ENCODE measurements at places on chromosomes 7 and 10.

- DNase-seq, result peak; percentile 22
Observed at GRCh38 chr7:117061751-117062150, 108.5 kb downstream of the ST7 start.

DNA sequence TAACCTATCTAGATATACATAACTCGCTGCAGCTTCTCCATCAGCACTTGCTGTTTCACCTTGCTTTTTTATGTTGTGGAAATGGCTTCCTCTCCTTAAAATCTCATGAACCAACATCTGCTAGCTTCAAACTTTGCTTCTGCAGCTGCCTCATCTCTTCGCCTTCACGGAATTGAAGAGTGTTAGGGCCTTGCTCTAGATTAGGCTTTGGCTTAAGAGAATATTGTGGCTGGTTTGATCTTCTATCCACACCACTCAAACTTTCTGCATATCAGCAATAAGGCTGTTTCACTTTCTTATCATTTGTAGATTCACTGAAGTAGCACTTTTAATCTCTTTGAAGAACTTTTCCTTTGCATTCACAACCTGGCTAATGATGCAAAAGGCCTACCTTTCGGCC is 49.2 kb upstream of the AGR3 start:
- no peak for DNase-seq

DNA sequence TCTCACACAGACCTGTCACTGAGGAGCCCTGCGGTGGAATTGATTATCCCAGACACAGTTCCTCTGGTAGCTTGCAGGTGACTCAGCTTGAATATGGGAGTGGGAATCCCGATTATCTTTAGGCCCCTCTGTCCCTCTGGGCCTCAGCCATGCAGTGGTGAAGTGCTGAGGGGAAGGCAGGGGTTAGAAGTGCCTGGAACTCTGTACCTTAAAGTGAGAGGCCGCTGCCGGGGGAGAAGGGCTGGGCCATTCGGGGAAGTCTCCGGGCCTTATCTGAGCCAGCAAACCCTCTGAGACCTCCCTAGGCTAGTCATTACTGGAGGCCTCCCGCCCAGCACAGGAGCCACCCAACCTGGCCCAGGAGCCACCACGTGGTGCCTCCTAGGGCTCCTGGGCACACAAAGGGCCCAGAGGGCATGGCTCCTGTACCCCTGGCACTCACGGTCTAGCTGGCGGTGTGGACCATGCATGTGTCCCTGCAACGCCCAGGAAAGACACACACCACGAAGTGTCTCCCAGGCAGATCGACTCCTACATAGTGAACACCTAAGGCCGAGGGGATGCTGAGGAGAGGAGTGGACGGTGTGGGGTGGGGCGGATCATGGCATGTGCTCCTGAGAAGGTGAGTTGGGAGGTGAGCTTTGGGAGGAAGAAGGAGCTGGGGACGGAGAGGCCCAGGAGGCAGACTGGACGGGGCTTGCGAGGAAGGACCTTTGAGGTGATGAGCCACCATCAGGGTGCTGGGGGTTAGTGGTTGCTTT is 56.2 kb downstream of the HK1 start:
- no peak for DNase-seq

DNA sequence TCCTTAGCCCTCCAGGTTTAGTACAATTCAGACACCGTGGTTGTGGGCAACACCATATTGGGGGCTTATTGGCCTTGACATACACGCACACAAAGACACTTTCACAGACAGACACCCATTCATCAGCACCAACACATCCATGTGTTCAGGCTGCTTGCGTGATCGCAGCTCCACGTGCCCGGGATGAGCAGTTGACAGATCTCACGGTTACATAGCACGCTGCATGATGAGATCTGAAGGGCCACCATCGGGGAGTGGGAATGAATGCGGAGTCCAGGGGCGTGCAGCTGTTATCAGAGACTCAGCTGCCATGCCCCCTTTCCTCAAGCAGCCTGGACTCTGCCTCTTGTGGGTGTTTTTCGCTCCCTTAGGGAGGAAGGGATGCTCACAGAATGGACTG is 285.2 kb downstream of the USP6NL start:
- DNase-seq, result no peak

DNA sequence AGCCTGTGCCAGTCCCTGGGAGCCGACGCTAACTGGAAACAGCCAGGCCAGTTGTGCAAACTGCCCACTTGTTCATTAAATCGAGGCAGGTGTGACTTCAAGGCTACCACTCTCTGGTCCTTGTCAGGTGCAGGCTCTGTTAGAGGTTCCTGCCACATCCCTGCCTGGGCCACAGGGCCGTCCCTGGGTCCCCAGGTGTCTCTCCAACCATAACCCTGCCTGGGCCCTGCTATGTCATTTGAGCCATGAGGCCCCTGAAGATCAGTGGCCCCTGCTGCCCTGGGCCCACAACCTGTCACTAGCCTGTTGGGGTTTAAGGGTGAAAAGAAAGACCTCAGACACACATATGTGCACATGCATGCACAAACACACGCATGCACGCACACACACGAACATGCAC is 326.9 kb downstream of the TNS3 start:
- DNase-seq, result no peak

DNA sequence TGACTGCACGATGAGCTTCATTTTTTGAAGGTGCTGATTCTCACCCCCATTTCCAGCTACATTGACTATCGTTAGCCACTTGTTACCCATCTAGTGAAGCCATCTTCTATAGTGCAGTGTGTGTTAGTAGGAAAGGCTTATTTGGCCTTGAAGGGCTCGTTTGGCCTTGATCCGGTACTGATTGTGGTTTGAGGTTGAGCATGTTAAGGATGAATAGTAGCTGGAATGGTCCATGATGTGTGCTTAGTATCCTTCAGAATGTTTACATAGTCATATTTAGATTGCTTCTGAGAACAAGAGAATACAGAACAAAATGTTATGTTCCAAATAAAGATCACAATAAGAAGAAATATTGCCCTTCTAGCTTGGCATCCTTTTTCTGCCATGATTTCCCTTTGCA is 591.5 kb downstream of the AUTS2 start:
- DNase-seq, result no peak

GRCh38 chr10:92737484-92737883 is 47.7 kb downstream of the HHEX start:
- no peak for DNase-seq

GRCh38 chr10:11863353-11864109 is 40.4 kb downstream of the PROSER2 start:
- DNase-seq, result no peak

GRCh38 chr10:128062881-128063563 is 63.2 kb downstream of the MKI67 start:
- DNase-seq, result no peak

DNA sequence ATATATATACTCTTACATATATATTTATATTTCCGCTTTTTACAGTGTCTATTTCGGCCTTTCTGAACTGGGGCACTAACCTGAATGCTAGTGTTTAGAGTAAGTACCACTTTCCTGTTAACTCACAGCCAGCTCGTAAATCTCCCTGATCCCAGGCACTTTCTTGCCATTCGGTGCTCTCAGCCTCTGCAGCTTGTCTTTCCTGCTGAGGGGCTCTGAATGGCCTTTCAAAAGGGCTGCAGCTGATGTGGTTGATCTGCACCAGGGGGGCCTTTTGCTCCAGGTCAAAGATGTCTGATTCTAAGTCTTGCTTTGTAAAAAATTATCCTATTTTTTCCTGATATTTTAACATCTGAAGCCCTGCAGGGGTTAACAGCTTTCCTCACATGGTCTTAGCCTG is 25.5 kb upstream of the HPS1 start:
- DNase-seq, result no peak

GRCh38 chr10:28842321-28842720 is 165.0 kb downstream of the BAMBI start:
- DNase-seq, result peak; percentile 73

DNA sequence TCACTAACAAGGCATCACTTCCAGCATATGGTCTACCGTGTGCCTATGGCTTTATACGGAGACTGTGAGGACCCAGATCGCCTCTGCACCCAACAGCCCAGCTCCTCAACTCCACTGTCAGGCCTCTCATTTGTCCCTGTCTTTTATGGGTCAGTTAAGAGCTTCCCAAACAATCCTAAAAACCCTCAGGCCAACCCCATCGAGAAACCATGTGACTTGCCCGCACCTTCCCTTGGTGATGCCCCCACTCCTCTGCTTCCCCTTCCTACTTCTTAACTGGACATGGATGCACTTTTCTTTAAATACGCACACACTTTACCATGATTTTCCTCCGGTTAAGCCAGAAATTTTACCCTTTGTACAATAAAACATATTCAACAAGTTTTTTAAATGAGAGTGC is 46.8 kb downstream of the BAIAP2L1 start:
- no peak for DNase-seq

GRCh38 chr7:104175361-104175984 is 32.3 kb downstream of the ORC5 start:
- no peak for DNase-seq

DNA sequence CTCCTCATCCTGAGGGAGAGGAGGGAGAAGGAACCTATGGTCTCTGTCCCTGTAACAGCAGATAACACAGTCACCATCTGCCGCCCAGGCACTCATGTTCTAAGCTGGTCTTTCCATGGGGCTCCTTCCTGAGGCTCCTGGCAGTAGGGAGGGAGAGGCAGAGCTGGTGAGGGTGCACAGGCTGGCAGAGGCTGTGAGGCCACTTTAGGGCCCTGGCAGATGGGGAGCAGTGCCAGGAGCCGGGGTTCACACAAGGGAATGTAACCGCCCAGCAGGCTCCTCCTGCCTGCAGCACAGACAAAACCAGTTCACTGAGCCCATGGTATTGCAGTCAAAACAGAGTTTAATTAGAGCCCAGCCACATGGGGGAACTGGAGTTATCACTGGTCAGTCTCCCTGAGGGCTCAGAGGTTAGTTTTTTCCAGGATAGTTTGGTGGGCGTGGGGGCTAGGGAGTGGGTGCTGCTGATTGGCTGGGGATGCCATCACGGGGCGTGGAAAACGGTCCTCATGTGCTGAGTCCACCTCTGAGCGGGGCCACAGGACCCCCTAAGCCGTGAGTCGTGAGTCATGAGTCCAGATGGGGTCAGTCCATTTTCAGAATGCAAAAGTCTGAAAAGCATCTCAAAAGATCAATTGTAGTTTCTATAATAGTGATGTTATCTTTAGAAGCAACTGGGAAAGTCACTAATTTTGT is 499.3 kb upstream of the FOXK1 start:
- no peak for DNase-seq

- DNase-seq, result peak; percentile 67
Observed at GRCh38 chr7:103524042-103524907, 78.3 kb upstream of the SLC26A5 start.

- DNase-seq, result no peak
Observed at GRCh38 chr7:70776627-70777101, 355.3 kb upstream of the GALNT17 start.

DNA sequence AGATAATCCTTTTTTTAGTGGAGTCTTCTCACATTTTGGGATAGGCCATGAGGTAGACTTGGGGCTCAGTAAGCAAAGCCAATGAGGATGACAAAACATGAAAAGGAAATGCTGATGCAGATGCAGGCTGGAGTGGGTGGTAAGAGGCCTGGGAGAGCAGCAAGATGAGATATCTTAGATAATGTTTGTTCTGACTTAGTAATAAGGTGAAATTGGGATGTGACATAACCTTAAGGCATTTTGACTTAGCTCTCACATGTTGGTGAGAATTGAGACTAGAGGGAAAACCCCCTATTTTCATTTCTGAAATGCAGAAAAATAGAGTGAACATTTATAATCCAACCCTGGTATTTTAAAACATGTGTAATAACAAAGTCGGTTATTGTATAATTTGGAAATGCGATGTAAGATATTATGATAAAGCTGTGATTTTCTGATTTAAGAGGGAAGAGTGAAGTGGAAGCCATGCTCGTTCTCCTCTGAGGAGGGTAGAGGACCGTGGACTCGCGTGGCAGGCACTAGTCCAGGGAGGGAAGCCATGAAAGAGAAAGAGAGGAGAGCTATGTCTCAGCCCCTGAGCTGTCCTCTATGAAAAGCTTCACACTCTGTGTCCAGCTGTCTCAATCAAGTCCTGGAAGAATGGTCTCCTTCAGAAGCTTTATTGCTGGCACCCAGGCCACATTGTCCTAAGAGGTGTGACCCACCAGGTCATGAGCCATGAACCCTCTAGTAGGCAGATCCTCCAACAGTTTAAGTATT is 57.3 kb downstream of the ST7 start:
- no peak for DNase-seq

DNA sequence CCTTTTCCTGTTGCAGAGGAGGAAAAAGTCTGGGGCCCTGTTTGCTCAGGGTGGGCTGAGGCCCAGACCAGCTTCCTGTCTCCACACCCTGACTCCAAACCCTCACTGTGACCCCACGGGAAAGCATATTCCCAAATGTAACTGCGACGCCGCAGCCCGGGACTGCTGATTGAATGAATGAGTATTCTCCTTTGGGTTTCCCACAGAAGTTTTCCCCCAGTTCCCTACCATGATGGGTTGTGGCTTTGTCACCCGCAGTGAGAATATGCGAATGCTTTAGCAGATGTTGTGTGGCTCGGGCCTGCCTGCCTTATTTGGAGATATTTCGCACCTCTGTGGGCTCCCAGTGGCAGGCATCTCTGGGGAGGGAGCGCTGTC is 50.6 kb downstream of the MGMT start:
- no peak for DNase-seq

DNA sequence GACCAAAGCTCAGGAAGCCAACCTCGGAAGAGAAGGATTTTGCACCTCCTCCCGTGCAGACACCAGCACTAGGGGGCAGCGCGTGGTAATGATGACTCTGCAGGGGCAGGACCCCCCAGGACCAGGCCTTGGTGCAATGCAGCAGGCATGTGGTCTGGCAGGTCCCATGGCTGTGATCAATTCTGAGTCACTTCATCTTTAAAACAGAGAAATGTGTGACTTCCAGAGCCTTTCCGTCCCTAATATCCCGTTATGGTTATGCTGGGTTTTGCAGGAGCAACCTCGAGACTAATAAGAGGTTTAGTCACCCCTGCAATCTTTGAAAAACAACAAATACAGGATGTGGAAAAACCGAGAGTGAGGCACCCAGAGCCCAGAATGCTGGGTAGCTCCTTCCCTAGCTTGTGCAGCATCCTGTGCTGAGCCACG is 30.2 kb upstream of the GJD4 start:
- DNase-seq, result no peak

GRCh38 chr7:143148050-143148449 is 16.2 kb downstream of the PIP start:
- DNase-seq, result no peak

- no peak for DNase-seq
Observed at GRCh38 chr10:44992732-44993225, 7.9 kb upstream of the ZNF22 start.

- DNase-seq, result no peak
Observed at GRCh38 chr7:5701085-5701914, 80.2 kb downstream of the RNF216 start.

DNA sequence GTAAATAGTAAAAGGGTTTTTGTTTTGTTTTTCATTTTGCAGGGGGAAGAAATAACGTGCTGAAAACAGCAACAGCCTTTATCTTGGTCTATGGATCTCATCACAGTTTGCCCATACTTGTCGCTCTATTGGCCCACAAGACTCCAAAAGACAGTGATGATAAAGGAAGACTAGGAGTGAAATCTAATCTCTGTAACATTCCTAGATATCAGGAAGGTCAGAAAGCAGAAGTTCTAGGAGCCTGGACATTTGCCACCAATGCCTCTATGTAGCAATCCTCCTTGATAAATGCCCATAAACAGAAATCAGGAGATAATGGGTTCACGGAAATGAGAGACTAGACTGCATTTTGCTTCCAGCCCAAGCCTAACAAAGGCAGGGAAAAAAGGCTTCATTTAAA is 8.9 kb downstream of the CUBN start:
- DNase-seq, result no peak

- DNase-seq, result no peak
Observed at GRCh38 chr10:3097160-3097559, 29.8 kb downstream of the PFKP start.

- DNase-seq, result no peak
Observed at GRCh38 chr7:122123746-122124145, 20.3 kb downstream of the AASS start.

- DNase-seq, result no peak
Observed at GRCh38 chr10:35789996-35790395, 147.9 kb upstream of the FZD8 start.

Data from adipocyte (in vitro differentiated cells).